ENCODE measurements at places on chromosomes 2 and 18. TPM values are rescaled to one million over a fixed set of nuclear protein-coding genes. Genes with fewer than 3 reads are reported as not detected.

The KCNJ3 gene
- total RNA-seq, result not detected

- no peak for DNase-seq
Measured at GRCh38 chr2:226664140-226664539, 135.5 kb downstream of the IRS1 start.

DNA sequence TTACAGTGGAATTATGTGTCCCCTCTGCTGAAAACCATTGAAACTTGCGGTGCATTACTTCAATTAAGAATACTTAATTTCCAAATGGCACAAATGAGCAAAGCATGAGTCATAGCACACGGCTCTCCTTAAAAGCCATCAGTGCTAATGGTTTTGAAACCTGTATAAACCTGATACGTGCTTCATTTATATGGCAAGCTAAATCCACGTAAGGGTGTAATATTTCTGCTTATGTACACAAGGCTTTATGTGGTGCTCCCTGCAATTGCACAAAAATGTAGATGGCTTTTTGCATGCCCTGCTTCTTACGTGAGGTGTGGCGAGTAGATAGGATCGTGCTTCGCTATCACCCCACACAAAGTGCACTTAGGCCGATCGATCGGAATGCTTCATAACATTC is 840.9 kb downstream of the GALR1 start:
- DNase-seq, result no peak

- no peak for DNase-seq
Measured at GRCh38 chr18:76394780-76395476, 100.1 kb downstream of the ZNF516 start.

DNA sequence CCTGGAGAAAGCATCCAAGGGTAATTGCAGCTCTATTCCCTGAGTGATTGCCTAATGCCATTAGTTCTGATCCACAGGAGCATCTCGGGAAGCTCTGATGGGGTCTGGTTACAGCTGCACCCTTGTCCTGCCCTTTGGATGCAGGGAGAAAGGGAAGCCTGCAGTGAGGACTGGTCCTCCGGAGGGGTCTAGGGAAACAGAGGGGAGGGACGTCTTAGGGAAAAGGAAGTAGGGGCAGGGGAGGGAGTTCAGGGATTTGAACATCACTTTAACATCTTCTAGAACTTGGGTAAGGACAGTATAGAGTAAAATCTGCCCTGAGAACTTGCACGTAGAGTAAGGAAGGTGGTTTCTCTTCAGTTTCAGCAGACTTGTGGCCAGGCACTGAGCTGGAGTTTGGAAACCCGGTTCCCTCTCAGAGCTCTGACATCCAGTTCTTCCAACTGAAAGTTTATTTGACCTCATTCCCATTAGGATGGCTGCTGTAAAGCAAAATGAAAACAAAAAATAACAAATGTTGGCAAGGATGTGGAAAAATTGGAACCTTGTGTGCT is 20.5 kb downstream of the ONECUT2 start:
- no peak for DNase-seq

GRCh38 chr2:117935456-117935855 is 78.4 kb downstream of the CCDC93 start:
- DNase-seq, result no peak

DNA sequence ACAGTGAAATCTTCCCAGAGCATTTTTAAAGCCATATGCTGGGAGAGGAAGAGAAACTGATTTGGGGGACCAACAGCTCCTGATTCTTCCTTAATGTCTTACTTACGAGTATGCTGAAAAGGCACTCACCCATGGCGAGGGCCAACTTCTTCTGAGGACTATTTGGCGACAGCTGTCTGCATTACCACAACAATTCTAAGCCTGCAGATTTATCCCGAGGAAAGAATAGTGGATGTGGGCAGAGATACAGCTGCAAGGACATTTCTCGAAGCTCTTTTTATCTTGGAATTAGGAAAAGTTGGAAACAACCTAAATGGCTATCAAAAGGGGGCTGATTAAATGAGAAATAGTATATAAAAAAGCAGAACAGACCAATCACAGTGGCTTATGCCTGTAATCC is 40.3 kb upstream of the FHL2 start:
- DNase-seq, result no peak

GRCh38 chr18:8513249-8513648 is 96.0 kb upstream of the RAB12 start:
- no peak for DNase-seq

- DNase-seq, result no peak
Measured at GRCh38 chr2:27909901-27910300, 19.4 kb downstream of the BABAM2 start.

GRCh38 chr2:134429886-134430285 is 176.0 kb downstream of the MGAT5 start:
- DNase-seq, result no peak

The IL1F10 gene
- total RNA-seq, result not detected

The PARD6G gene
- total RNA-seq, result 4.7 TPM

The PLCL1 gene
- total RNA-seq, result 16.5 TPM

The FAM228A gene
- total RNA-seq, result 0.66 TPM

DNA sequence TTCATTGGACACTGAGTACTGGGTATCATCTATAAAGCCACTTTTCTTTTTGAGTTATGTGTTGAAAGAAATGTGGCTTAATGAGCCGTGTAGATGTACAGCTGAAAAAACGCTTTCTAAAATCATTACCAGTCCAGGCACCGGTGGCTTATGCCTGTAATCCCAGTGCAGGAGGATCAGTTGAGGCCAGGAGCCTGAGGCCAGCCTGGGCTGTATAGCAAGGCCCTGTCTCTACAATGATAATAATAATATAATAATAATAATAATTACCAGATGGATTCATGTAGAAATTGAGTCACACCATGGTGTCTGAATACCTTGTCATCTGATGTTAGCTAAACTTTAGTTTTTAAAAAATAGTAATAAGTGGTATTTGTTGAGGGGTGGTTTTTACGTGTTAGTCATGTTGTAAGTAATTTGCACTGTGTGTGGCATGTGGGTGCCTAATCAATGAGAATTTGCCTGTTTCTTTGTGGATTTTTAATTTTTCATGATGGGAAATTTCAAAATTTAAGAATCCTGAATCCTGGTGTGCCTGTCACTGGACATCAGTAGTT is 30.1 kb downstream of the NCK2 start:
- no peak for DNase-seq

The HTR2B gene
- 1.1 TPM for total RNA-seq

GRCh38 chr18:37836071-37836970 is 270.7 kb upstream of the CELF4 start:
- DNase-seq, result no peak

DNA sequence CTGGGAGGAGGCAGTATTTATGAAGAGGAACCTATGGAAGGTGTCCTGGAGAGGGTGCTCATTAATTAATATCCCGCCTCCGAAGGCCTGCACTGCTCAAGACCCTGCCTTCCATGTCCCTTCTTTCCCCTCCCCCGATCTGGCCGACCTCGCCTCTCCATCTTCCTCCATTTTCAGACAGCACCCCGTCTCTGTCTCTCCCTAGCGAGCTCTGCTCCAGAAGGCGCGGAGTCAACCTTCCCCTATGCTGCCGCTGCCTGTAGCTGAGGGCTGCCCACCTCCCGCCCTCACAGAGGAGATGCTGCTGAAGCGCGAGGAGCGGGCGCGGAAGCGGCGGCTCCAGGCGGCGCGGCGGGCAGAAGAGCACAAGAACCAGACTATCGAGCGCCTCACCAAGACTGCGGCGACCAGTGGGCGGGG is 1.1 kb upstream of the WBP1 start:
- DNase-seq, result no peak

GRCh38 chr2:190500054-190500502 is 34.4 kb downstream of the NEMP2 start:
- DNase-seq, result no peak
